Suprapubic skin (tissue), 4 donors: ENCODE measurements at places on chromosomes 1 and 21. TPM values are rescaled to one million over a fixed set of nuclear protein-coding genes. Genes with fewer than 3 reads are reported as not detected.

The CCDC185 gene
- not detected for total RNA-seq

The KCNA2 gene
- 0.34 TPM for total RNA-seq

The B3GALT6 gene
- total RNA-seq = 17.8 TPM

The DNAJC28 gene
- 2.3 TPM for total RNA-seq

The LCE1F gene
- 42.8 TPM for total RNA-seq

The KRTAP11-1 gene
- total RNA-seq = 36.0 TPM

The SAMD13 gene
- 1.9 TPM for total RNA-seq

The NPHS2 gene
- total RNA-seq = not detected

The DHDDS gene
- 55.8 TPM for total RNA-seq

The XCL2 gene
- not detected for total RNA-seq

The KRTAP19-3 gene
- total RNA-seq = not detected

The ADAM30 gene
- total RNA-seq = not detected

The FAM163A gene
- total RNA-seq = not detected

The FNDC10 gene
- total RNA-seq = 9.0 TPM

The SPATA21 gene
- total RNA-seq = not detected

The HENMT1 gene
- 4.6 TPM for total RNA-seq

The CDC7 gene
- total RNA-seq = 5.4 TPM

The GPR161 gene
- total RNA-seq = 7.6 TPM

The PLCH2 gene
- total RNA-seq = 324 TPM

The C1orf185 gene
- total RNA-seq = not detected

The TNNI3K gene
- total RNA-seq = 0.76 TPM

The CACNA1S gene
- total RNA-seq = not detected

The ARL8A gene
- total RNA-seq = 44.4 TPM

The RNF186 gene
- total RNA-seq = not detected
